ENCODE measurements at places on chromosomes 4 and X.

GRCh38 chr4:80336582-80336981 lies 1.1 kb downstream of the CFAP299 start:
- DNase-seq: peak; percentile 31

GRCh38 chr4:181593703-181594102 lies 649.5 kb upstream of the TENM3 start:
- no peak for DNase-seq

DNA sequence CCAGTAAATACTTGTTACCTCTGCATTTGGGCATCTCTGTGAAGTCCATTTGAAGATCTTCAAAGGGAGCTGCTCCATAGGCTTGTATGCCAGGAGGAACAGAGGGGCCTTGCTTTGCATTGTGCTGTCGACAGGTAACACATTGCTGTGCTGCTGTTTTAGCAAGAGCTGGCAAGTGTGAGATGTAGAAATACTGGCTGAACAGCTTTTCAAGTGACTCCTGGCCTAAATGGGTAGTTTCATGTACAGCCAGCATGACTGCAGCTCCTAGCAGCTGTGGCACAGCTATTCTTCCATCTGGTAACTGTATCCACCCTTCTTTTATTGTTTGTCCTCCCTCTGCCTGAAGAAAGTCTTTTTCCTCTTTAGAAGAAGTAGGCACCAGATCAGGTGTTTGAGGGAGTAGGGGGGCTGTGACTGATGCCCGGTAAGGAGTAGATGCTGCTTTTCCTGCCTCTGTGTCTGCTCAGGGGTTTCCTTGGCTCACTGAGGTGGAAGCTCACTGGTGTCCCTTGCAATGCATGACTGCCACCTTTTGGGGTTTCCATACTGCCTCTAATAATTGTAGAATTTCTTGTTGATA lies 965.3 kb downstream of the CCSER1 start:
- DNase-seq: no peak

GRCh38 chrX:39157006-39157405 lies 355.7 kb downstream of the MID1IP1 start:
- DNase-seq: no peak

DNA sequence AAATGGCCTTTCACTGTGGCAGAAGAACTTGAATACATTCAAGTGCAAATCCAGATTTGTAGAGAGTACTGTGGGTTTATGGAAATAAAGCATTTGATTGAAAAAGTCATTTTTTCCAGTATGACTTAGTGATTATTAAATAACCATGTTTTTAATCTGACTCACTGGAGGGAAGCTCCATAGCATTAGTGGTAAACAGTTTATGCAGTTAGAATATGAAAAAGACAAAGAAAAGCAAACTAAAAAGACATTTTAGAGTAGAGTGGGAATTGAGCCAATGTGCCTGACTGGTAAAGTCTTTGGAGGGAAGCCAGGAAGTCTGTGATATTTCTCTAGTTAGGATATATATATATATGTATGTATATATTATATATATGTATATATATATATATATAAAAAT lies 53.4 kb downstream of the FAT4 start:
- DNase-seq: no peak

- DNase-seq: no peak
Observed at GRCh38 chr4:13367244-13367643, 116.9 kb downstream of the RAB28 start.

DNA sequence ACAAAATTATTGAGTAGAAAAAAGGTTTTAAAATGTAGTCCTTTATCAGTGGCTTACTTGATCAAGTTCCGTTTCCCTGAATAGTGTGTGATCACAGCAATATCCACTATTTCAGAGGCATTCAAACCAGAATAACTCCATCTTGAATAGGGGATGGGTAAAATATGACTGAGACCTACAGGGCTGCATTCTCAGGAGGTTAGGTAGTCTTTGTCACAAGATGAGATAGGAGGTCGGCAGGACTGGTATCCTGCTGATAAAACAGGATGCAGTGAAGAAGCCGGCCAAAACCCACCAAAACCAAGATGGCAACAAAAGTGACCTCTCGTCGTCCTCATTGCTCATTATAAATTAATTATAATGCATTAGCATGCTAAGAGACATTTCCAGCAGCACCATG lies 24.7 kb downstream of the TSPAN6 start:
- no peak for DNase-seq

- no peak for DNase-seq
Observed at GRCh38 chr4:186789651-186790050, 66.0 kb upstream of the FAT1 start.

DNA sequence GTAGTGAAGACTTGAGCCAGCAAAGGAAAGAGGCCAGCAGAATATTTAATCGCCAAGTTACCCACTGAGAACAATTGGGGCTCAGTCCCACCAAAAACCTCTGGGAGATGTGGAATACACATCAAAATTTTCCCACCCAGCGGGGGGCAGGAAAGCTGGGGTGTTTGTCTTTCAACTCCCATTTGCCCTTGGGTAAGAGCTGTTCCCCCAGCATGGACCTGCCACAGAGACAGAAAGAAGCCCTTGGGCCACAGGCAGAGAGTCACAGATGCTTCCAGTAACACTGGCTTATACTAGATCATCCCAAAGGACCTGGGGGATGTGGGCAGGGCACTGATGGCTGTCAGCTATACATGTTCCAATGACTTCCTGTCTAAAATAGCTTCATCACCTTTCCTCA lies 18.9 kb upstream of the FBXW7 start:
- DNase-seq: no peak

DNA sequence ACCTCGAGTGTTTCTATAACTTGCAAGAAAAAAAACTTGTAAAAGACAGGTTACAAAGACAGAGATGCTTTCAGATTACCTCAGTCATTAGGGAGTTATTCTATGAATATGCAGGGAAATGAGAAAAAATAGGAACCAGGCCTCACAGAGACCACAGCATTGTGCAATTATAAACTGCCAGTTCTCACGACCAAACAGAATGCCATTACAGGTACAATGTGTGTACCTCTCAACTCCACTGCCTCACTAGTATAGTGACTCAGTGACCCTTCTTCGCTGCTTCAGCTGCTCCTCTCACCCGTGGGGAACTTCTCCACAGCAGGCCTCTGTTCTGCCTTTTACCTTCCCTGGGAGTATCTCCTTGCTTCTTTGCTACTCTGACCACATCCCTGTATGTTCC lies 2.3 kb upstream of the HTATSF1 start:
- DNase-seq: peak; percentile 25

DNA sequence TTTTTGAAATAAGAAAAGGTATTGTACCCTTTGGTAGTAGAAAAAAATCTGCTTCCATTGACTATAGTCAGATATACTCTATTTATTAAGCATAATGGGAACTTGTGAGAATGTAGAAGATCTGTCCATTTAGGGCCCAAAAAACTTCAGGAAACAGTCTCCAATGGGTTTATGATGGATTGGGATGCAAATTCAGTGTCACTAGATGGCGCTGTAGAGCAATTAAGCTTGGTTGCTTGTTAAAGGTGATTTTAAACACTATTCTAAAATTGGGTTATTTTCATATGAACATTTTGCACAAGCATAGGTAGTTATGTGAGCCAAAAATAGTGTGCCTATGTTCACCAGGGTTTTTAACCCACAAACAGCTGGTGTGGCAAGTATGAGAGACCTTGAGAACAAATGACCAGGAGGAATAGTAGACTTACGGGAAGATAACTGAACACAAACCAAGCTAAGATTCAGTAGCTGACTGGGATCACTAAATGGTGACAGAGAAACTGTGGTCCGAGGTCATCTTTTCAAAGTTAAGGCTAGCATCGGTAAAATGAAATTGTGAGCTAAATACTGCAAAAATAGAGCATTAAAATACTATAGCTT lies 80.3 kb upstream of the LSM6 start:
- peak; percentile 50 for DNase-seq

- no peak for DNase-seq
Observed at GRCh38 chr4:142728233-142728632, 117.9 kb downstream of the INPP4B start.

- DNase-seq: no peak
Observed at GRCh38 chr4:119604266-119604665, 24.3 kb downstream of the PDE5A start.

DNA sequence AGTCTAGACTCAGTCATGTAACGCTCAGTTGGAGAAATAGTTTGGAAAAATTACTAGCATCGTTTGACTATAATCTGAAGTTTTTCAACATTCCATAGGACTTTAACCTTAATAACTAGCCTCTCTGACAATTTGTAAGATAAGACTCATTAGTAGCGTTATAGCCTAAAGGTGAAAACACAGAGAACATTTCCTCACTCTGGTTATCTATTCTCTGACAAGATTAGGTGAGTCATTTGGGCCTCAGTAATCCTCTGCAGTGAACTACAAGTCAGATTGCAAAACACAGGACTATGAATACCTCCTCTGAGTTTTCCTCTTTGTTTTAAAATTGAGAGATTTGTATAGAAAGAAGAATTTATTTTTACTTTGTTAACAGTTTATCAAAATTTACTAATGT lies 31.8 kb upstream of the PDLIM5 start:
- no peak for DNase-seq

GRCh38 chr4:100926039-100926717 lies 408.4 kb upstream of the EMCN start:
- DNase-seq: no peak

DNA sequence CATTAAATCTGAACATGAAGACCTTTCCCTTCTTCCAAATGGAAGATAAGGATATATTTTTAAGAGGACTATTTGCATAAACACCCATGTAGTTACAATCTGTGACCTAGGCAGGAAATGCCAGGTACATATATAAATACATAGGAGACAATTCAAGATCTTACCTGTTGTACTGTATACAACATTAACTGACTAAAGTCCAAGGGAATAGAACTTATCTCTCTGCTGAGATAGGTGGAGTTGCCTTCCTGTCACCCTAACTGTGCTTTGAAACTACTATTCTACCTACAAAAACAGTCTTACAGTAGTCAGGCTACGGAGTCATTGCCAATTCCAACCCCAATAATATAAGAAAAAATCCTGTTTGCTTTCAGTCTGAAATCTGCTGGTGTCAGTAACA lies 106.3 kb downstream of the CHRNA9 start:
- no peak for DNase-seq

DNA sequence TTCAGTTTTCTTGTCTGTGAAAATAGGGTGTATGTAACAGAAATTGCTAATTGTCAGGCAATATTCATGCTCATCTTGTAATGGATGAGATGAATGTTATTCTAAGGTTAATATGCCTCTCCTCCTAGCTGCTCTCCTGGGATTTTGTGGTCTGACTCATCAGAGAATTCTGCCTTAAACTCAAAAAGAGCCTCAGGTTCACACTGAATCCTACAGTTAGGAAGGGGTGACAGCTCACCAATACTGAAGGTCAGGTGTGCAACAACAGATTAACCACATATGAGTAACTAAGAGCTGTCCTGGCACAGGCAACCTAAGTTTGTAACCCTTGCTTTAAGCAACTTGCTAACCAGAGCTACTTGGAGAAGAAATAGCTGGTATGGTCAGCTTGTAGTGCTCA lies 197.7 kb downstream of the SPATA18 start:
- no peak for DNase-seq

GRCh38 chrX:103685396-103685795 lies 1.1 kb downstream of the MORF4L2 start:
- DNase-seq: peak; percentile 14

DNA sequence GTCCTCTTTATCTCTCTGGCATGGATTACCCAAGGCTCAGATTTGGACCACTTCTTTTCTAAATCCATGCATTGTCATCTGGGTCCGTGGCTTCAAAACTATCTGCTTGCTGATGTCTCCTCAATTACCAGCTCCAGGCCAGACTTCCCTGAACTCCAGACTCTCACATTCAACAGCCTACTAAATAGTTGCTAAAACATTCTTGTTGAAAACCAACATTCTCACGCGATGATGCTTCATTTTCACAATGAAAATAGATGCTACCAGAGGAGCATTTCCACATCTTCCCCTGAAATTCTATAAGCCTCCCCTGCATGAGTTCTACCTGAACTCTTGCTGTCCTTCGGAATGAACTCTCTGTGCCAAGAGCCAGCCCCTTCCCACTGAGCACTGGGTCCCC lies 5.2 kb upstream of the TLR6 start:
- DNase-seq: no peak

GRCh38 chr4:10743357-10743756 lies 58.8 kb upstream of the CLNK start:
- no peak for DNase-seq

- DNase-seq: no peak
Observed at GRCh38 chr4:105240037-105240436, 93.4 kb downstream of the TET2 start.

GRCh38 chr4:139666735-139667281 lies 1.2 kb downstream of the MGST2 start:
- peak; percentile 64 for DNase-seq

GRCh38 chrX:103012945-103013344 lies 51.0 kb downstream of the BEX1 start:
- no peak for DNase-seq

- no peak for DNase-seq
Observed at GRCh38 chr4:37590016-37590415, 96.2 kb downstream of the RELL1 start.

GRCh38 chrX:4175221-4175620 lies 461.8 kb upstream of the PRKX start:
- no peak for DNase-seq

- no peak for DNase-seq
Observed at GRCh38 chr4:72555377-72555831, 13.6 kb downstream of the ADAMTS3 start.

- peak; percentile 78 for DNase-seq
Observed at GRCh38 chr4:88158489-88159228, at the start of gene ABCG2. TSS of gene ABCG2 (minus strand) at chr4:88158639. CDS start at chr4:88139995, 18,644 bp downstream.

Data from common myeloid progenitor, CD34-positive (primary cell).